ENCODE measurements at places on chromosomes 11 and 22.

DNA sequence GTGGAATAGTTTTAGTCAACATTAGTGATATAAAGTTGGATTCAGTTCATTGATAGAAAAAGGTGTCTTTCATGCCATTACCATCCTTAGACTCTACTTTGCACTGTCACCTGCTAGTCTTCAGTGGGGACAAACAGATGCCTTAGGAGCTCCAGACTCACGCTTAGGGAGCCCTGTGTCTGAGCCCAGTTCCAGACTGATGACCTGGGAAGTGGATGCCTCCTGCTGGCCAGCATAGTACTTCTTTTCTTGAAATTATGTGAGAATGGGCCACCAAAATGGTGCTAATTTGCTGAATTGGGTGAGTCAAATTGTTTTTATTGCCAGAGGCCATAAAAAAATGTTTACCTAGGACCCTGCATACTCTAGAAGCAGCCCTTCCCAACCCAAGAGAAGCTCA, 53.9 kb downstream of the NOX4 start:
- ATAC-seq: no peak

GRCh38 chr11:8640267-8640906, 42.1 kb downstream of the TRIM66 start:
- ATAC-seq: no peak

GRCh38 chr11:116798368-116798767, 6.7 kb upstream of the APOA5 start:
- ATAC-seq: no peak

- no peak for ATAC-seq
These were observed 12.3 kb downstream of the KCNJ5 start for GRCh38 chr11:128903248-128904061.

- peak; percentile 56 for ATAC-seq
These were observed 2.0 kb downstream of the PNPLA5 start for GRCh38 chr22:43889860-43890253.

- ATAC-seq: peak; percentile 77
These were observed 29.8 kb downstream of the JAM3 start for GRCh38 chr11:134098566-134099184.

- peak; percentile 88 for ATAC-seq
These were observed 18.5 kb downstream of the ENDOD1 start for GRCh38 chr11:95108159-95108611.

GRCh38 chr22:10741210-10741609, 4786.8 kb upstream of the OR11H1 start:
- ATAC-seq: no peak

- no peak for ATAC-seq
These were observed 2.5 kb downstream of the BDNF start for GRCh38 chr11:27697679-27698275.

- no peak for ATAC-seq
These were observed 566.7 kb downstream of the BRD1 start for GRCh38 chr22:49260681-49261580.

- no peak for ATAC-seq
These were observed 47.0 kb upstream of the CLMP start for GRCh38 chr11:123241874-123242543.

- no peak for ATAC-seq
These were observed 140.5 kb downstream of the FCHSD2 start for GRCh38 chr11:73001615-73002014.

- ATAC-seq: no peak
These were observed 71.0 kb upstream of the KCNQ1OT1 start for GRCh38 chr11:2770761-2771301.

- no peak for ATAC-seq
These were observed 56.5 kb upstream of the AMPD3 start for GRCh38 chr11:10398525-10398924.

DNA sequence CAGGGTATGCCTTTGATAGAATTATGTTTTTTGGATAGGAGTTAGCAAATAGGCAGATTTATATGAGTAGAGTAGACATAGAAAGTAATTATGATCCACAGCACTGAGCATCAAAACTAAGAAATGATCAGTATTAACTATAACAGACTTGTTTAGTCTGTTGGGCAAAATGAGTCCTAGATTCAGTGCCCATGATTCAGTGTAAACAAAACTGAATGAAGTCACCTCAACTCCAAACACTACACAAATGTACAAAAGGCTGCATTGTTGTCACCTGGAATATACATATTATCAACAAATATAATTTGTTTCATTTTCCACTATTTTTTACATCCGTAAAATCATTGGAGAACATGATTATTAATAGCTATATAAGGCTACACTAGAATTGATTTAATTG, 6.7 kb downstream of the UEVLD start:
- ATAC-seq: no peak

DNA sequence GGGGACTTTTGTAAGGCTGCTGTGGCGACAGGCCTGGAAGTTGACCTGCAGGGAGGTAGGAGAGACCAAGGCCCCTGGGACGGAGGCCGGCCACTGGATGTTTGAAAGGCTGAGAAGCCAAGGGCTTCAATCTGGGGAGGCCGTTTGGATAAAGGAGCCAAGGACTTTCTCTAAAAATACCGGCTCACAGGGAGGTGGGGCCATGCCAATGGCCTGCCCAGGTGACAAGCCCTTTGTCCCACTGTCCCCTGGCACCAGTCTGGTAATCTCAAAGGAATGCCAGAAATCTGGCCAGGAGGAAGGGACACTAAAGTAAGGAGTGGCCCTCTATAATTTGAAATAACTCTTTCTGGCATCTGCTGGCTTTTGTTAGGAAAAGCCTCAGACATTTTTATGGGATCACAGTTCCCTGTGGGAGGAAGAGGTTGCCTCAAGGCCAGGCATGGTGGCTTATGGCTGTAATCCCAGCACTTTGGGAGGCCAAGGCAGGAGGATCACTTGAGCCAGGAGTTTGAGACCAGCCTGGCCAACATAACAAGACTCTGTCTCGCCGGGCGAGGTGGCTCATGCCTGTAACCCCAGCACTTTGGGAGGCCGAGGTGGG, 1.9 kb upstream of the CHKA start:
- ATAC-seq: no peak

- ATAC-seq: no peak
These were observed 72.2 kb downstream of the MTNR1B start for GRCh38 chr11:93041682-93042081.

- ATAC-seq: no peak
These were observed 3.1 kb upstream of the GSC2 start for GRCh38 chr22:19152942-19153883.

GRCh38 chr11:61342207-61342803, 9.3 kb downstream of the TKFC start:
- no peak for ATAC-seq

DNA sequence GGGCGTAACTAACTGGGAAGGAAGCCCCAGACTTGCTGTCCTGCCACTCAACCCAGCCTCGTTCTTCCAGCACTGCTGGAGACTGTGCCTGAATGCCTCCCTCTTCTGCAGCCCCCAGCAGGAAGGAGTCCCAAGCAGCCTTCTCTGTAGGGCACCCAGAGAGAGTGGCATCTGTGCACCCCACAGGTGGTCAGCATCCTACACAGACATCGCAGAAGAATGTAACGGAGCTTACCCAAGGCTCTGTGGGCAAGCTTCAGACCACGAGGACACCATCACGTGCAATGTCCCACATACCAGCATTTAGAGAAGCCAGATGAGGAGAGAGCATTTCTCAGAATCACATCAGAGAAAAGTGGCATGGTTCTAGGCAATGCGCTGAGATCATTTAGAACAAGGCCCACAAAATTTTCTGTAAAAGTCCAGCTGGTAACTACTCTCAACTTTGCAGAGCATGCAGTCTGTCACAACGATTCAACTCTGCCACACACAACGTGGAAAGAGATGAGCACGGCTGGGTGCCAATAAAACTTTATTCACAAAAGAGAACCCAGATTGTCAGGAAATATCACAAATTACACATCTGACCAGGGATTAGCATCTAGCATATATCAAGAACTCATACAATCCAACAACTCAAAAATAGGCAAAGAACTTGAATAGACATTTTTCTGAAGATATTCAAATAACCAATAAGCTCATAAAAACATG, 33.4 kb downstream of the SHANK2 start:
- ATAC-seq: no peak

GRCh38 chr11:94658386-94658785, 91.2 kb downstream of the PIWIL4 start:
- no peak for ATAC-seq

- ATAC-seq: peak; percentile 40
These were observed 4.4 kb downstream of the SLC2A11 start for GRCh38 chr22:23862103-23862502.

- ATAC-seq: no peak
These were observed 13.2 kb downstream of the NAA40 start for GRCh38 chr11:63951779-63952536.

DNA sequence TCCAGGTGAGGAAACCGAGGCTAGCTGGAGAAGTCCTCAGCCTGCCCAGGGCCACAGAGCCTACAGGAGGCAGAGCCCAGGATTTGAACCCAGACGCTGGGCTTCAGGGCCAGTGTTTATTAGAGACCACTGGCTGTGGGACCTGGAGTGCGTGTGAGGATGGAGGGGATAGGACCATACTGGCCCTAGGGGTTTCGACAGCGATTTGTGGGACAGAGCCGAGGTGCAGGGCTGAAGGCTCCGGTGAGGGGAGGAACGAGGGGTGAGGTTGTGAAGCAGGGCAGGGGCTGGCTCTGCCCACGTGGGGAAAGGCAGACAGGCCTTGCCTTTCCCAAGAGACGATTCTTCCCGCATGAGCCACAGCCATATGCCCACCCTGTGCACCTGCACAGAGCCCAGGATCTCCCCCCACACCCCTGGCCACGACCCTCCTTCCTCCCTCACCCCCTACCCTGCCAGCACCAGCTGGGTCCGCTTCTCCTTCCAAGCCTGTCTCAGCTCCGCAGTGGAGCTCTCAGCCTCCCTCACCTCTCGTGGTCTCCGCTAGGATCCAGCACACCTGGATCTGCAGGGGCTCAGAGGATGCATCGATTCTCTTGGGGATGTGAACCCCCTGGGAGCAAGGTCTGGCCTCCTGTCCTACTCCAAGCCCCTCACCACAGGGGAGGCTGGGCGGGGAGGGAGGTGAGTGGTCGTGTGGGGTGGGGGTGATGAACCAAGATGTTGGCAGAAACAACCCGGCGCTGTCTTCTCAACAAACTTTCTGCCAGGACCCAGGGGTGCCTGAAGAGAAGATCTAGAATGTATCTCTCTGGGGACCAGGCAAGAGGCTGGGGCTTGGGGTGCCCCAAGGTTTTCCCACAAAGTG, 58.4 kb downstream of the RTL6 start:
- no peak for ATAC-seq

GRCh38 chr22:38655519-38656255, 505 bp downstream of the FAM227A start:
- peak; percentile 24 for ATAC-seq

GRCh38 chr22:30047364-30047738, 32.9 kb upstream of the HORMAD2 start:
- ATAC-seq: no peak

- peak; percentile 68 for ATAC-seq
These were observed 63.7 kb downstream of the MACROD1 start for GRCh38 chr11:64102005-64102738.

DNA sequence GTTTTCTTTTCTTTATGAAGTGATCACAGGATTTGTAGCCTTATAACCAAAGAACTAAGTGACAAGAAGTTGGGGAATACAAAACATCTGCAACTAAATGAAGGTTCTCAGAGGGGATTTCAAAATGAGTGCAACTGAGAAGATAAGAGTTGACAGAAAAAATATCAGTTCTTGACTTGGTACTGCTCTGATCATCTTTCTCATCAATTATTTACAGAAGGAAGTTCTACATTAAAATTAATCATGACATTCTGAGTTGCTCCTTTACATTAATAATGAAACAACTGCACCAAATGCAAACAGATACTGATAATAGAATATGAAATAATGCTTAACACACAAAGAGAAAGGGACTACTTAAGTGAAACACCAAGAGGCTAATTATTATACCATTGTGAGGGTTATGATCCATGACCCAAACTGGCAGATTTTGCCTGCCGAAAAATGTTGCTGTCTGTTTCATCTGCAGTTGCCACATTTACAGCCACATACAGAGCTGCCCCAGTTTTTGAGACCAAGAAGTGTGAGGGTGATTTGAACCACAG, 561.9 kb upstream of the ANO5 start:
- no peak for ATAC-seq

GRCh38 chr11:131889760-131890581, 519.6 kb downstream of the NTM start:
- peak; percentile 24 for ATAC-seq

- no peak for ATAC-seq
These were observed 1.5 kb upstream of the SF3B2 start for GRCh38 chr11:66050581-66051231.

DNA sequence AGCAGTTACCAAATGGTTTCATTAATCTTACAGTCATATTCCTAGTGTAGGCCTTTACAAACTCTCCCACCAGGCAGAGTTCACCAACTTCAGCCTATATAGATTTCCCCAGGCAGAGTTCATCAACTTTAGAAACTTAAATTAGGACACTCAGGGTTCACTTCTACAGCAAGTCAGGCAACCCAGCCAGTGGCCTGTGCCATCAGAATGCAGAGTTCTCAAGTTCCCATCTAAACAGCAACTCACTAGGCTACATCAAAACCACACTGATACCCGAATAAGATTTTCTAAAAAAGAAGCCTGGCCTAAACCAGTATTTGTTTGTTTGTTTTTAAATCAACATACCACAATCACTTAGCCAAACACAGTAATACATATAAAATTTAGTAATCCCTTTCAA, 33.7 kb downstream of the PICALM start:
- ATAC-seq: no peak

- peak; percentile 100 for ATAC-seq
These were observed 22.7 kb downstream of the BTBD10 start for GRCh38 chr11:13440100-13440855.

- ATAC-seq: no peak
These were observed 28.2 kb downstream of the ARHGAP42 start for GRCh38 chr11:100715165-100715761.

DNA sequence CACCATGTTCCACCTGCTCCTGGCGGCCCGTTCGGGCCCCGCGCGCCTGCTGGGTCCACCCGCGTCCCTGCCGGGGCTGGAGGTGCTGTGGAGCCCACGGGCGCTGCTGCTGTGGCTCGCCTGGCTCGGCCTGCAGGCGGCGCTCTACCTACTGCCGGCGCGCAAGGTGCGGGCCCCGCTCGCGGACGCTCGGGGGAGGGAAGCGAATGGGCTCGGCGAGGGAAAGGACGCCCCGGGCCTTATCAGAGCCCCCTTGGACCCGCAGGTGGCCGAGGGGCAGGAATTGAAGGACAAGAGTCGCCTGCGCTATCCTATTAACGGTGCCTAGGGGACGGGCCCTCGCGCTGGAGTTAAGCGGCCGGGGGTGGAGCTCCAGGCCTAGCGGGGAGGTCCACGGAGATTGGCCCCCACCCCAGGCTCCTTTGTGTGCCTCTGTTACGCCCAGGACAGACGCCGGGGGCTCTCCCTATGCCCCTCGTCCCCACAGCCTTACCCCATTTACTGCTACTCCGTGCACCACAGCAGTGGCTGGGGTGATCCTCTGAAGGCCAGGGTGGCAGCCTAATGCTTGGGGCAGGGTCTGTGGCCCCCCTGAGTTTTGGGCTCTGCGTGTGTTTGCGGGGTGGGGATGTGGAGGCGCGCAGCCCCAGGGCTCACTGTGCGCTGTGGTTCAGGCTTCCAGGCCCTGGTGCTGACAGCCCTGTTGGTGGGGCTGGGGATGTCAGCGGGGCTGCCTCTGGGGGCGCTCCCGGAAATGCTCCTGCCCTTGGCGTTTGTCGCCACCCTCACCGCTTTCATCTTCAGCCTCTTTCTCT, 1.1 kb downstream of the TM7SF2 start:
- peak; percentile 58 for ATAC-seq

Data from SK-N-SH treated with all-trans-retinoic acid at 6 μM for 48 hours (cell line).